ENCODE measurements at places on chromosomes 3 and 15. TPM values are rescaled to one million over a fixed set of nuclear protein-coding genes. Genes with fewer than 3 reads are reported as not detected.

Gene EXD1
- total RNA-seq, result not detected

Gene SEMA3G
- total RNA-seq, result 6.4 TPM

Gene EPHB3
- not detected for total RNA-seq

Gene A4GNT
- total RNA-seq, result not detected

Gene CHAC1
- total RNA-seq, result 4.7 TPM

Gene EIF1B
- 19.4 TPM for total RNA-seq

Gene PRICKLE2
- 5.3 TPM for total RNA-seq

Gene SH2D7
- total RNA-seq, result not detected

Gene PRKCD
- total RNA-seq, result 3.9 TPM

Gene SMCO1
- not detected for total RNA-seq

Gene SOX14
- not detected for total RNA-seq

Gene PROS1
- total RNA-seq, result 11.2 TPM

Gene BSN
- total RNA-seq, result under 0.01 TPM

Gene NME9
- not detected for total RNA-seq

Gene AMOTL2
- total RNA-seq, result 85.1 TPM

Gene ATP2B2
- total RNA-seq, result not detected

Gene DCBLD2
- total RNA-seq, result 71.7 TPM

Gene SLC12A8
- total RNA-seq, result 0.20 TPM

Gene GMPS
- total RNA-seq, result 41.3 TPM

Gene GALNT15
- total RNA-seq, result 18.8 TPM

Gene TM6SF1
- total RNA-seq, result 46.6 TPM

Gene TMF1
- 32.2 TPM for total RNA-seq
